Vein endothelial cell (primary cell): ENCODE measurements at places on chromosomes 2 and 18. TPM values are rescaled to one million over a fixed set of nuclear protein-coding genes. Genes with fewer than 3 reads are reported as not detected.

Gene DOK6
- total RNA-seq = under 0.01 and 0.57 TPM in 2 replicates

Gene MLPH
- total RNA-seq = 1.1 TPM in 1 of 2 replicates, not detected in the other

Gene SRBD1
- total RNA-seq = 15.3 and 16.0 TPM in 2 replicates

Gene GALNT13
- 2.0 and 2.3 TPM in 2 replicates for total RNA-seq

Gene LBX2
- 2.9 and 3.8 TPM in 2 replicates for total RNA-seq

Gene TDRD15
- not detected in 2 replicates for total RNA-seq

Gene RGPD8
- total RNA-seq = 12.8 and 16.0 TPM in 2 replicates

Gene HAUS1
- 54.6 and 92.4 TPM in 2 replicates for total RNA-seq

Gene DPP4
- 10.3 and 16.0 TPM in 2 replicates for total RNA-seq

Gene PLGLB1
- 0.57 and 1.3 TPM in 2 replicates for total RNA-seq

Gene FHL2
- 135 and 174 TPM in 2 replicates for total RNA-seq

Gene PID1
- under 0.01 and 0.48 TPM in 2 replicates for total RNA-seq

Gene GPR55
- total RNA-seq = not detected in 2 replicates

Gene REG1B
- not detected in 2 replicates for total RNA-seq

Gene UGT1A1
- not detected in 2 replicates for total RNA-seq

Gene CD8B
- total RNA-seq = not detected in 2 replicates

Gene ZNF142
- total RNA-seq = 22.4 and 25.5 TPM in 2 replicates

Gene IL1B
- 0.19 and 0.33 TPM in 2 replicates for total RNA-seq

Gene ATP6V1C2
- total RNA-seq = under 0.01 and 0.10 TPM in 2 replicates

Gene FAM124B
- 151 and 177 TPM in 2 replicates for total RNA-seq

Gene ERMN
- not detected in 2 replicates for total RNA-seq

Gene C2orf49
- total RNA-seq = 13.4 and 14.7 TPM in 2 replicates

Gene TRIB2
- total RNA-seq = 32.2 and 64.7 TPM in 2 replicates

Gene LOXHD1
- not detected in 2 replicates for total RNA-seq

Gene PLGLB2
- 1.5 and 2.0 TPM in 2 replicates for total RNA-seq

Gene CYP27A1
- 6.3 and 9.1 TPM in 2 replicates for total RNA-seq

Gene MFF
- 60.9 and 89.8 TPM in 2 replicates for total RNA-seq

Gene PFN4
- 0.38 TPM in 1 of 2 replicates, not detected in the other for total RNA-seq
